CMK (cell line): ENCODE measurements at places on chromosomes 3 and 15.

- no peak for DNase-seq
Observed at GRCh38 chr3:138114431-138114918, 933 bp downstream of the DZIP1L start.

GRCh38 chr3:167978486-167978885 is 117.2 kb downstream of the GOLIM4 start:
- no peak for DNase-seq

DNA sequence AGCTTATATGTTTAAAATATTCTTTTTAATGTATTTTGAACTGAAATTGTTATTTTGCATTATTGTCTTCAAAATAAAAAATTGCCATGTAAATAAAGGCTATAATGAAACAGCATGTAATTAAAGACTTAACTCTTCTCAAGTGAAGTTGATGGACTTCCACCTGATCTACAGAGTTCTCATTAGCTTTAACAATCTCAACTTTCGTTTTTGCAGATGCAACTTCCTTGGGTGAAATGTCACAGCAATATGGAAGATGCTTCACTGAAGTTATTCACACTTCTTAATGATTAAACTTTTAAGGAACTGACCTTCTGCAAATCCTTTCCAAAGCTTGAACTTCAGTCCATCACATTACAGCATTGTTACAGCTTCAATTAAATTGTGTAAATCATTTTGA is 63.6 kb downstream of the OSTN start:
- no peak for DNase-seq

GRCh38 chr3:172776049-172776717 is 25.7 kb downstream of the ECT2 start:
- no peak for DNase-seq

- DNase-seq, result no peak
Observed at GRCh38 chr15:39290711-39291435, 290.0 kb upstream of the THBS1 start.

DNA sequence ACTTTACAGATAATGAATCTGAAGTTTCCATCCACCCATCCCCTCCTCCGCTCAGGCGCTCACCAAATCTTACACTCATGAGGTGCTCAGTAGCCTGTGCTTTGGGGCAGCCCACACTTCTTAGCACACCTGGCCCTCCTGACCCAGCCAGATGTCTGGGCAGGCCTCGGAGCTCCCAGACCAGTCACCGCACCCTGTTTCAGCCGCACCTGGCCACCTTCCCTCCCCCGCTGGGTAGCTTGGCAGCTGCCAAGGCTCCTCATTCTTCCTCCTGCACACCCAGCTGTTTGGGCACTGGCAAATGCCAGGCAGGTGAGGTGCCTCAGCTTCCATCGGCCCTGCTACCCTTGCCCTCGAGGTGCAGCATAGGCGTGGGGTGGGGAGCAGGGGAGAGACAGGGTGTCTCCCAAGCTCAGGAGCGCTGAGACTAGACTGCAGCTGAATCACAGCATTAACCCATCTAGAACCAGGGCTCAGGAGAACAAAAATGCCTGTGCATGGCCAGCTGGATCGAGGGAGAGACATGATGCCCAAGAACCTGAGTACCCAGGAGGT is 45.8 kb downstream of the CDC25A start:
- DNase-seq, result no peak
